Activated CD8-positive, alpha-beta memory T cell treated with anti-CD3 and anti-CD28 coated beads for 4 hours (primary cell): ENCODE measurements at places on chromosomes 6 and 20.

DNA sequence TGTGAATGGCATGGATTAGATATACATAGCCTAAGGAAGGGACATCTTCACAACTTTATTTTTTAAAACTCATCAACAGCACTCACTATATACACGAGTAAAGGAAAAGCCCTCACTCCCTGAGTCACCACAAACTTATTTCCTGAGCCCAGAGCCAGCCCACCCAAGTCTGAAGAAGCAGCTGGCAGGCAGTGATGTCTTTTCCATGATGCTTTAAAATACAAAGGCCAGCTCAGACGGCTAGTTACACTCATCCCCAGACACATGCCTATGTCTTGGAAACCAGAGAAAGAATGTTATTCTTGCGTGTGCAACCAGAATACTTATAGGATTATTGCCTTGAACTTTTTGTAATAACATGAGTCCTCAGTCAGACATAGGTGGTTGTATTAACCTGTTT, 114.4 kb downstream of the ADGRG6 start:
- no peak for DNase-seq

- DNase-seq = no peak
These were observed 67.2 kb upstream of the KIF25 start for GRCh38 chr6:167930295-167930694.

GRCh38 chr6:170032706-170033309, 258.1 kb downstream of the DLL1 start:
- DNase-seq = no peak

DNA sequence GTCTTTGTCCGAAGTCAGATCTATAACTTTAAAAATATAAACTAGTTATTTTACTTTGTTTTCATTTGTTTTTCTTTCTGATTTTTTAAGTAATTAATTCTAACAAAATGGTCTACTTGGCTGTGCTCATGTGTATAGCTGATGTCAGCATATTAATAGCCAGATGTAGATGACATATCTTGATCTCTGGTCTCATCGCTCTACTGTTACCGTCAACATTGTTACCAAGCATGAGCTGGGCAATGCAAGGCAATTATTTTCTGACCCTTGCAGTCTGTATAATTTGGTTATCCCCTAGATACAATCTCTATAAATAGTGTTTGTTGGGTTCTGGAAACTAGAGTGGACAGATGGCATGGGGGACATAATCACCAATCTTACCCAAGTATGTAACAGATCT, 151.6 kb upstream of the PTPRK start:
- no peak for DNase-seq

DNA sequence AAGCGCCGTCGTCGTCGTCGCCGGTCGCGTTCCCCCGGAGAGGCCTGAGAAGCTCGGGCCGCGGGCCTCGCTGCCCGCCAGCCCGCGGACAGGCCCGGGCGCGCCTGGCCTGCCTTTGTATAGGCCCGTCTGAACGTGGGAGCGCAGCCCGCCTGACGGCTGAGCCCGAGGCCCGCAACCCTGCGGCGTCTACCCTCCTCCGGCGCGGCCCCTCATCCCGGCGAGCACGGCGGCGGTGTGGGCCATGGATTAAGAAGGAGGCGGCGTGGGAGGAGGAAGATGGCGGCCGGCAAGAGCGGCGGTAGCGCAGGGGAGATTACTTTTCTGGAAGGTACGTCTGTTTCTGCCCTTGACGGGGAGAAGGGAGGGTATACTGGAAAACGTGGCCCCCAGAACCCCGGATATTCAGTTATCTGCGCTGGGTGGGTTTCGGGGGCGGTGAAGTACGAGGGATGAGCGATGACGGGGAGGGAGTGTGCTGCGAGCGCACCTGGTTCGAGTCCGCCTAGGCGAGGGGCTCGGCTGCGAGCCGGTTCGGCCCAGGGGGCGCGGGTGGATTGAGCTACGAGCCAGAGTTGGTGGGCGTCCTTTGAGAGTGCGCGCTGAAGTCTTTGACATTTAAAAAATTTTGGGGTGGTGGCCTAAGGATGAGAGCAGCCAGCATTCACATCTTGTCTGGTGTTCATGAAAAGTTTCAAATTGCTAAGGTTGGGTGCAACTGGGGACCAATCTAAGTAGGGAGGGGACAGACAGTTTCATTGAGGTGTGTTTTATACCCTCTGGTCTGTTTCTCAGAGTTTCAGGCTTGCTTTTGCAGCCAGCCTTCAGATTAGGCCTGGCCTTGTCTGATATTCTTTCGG, 796 bp downstream of the SENP6 start:
- DNase-seq = peak; percentile 32

- DNase-seq = peak; percentile 61
These were observed 605 bp upstream of the PPP1R16B start for GRCh38 chr20:38804682-38805501.
